ACHN (cell line): ENCODE measurements at places on chromosomes 7 and 10.

GRCh38 chr7:81583882-81584533 lies 185.8 kb downstream of the HGF start:
- DNase-seq, result no peak

- DNase-seq, result no peak
These were observed 13.2 kb upstream of the PAX2 start for GRCh38 chr10:100732241-100732596.

GRCh38 chr10:97427571-97428179 lies 1.7 kb downstream of the PGAM1 start:
- peak; percentile 77 for DNase-seq

DNA sequence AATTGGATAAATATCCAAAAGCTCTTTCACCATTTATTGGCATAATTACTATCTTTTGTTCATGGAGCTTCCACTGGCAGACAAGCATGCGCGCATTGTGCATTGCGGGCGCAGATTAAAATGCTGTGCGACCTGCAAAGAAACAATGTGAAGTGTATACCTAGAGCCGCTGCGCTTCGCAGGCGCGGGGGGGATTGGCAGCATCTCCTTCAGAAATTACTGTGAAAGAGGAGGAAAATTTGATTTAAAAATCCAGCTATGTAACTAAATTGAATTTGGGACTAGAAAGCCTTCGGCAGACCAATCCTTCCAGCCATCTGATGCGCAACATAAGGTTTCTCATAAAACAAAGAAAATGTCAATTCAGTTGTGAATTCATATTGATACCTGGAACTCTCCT lies 10.3 kb upstream of the NPM3 start:
- DNase-seq, result no peak

DNA sequence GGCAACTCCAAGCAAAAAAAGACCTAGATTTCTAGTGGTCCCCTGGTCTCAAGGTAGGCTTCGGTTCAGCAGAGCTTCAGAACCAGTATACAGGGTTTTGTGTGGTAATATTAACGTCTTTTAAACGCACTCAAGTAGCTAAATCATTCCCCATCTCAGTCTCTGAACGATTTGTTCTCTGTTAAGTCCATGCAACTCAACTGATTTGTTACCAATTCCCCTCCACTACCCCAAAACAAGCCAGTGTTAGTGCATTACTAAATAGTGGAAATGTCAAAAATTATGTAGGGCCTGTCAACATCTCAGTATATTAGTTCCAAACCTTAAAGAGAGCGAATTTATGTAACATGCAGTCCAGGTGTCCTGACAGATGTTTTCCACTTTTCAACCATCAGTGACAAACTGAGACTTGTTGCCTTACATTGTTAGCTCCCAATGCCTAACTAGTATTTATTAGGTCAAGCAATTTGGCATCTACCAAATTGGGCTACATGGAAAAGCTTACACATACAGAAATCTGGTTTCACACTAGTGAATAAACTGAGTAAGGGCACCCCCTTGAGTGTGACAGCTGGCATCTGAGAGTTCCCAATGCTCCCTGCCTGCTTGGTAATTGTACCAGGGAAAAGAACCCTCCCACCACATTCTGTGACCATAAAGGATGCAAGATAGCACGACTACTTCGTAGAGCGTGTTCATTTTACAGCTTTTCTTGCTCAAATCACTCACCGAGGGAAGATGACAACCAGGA lies 12.2 kb downstream of the HNRNPA2B1 start:
- peak; percentile 38 for DNase-seq

- no peak for DNase-seq
These were observed 150.4 kb downstream of the JCAD start for GRCh38 chr10:29908962-29909361.

GRCh38 chr10:130463876-130464364 lies 327.7 kb downstream of the GLRX3 start:
- no peak for DNase-seq

DNA sequence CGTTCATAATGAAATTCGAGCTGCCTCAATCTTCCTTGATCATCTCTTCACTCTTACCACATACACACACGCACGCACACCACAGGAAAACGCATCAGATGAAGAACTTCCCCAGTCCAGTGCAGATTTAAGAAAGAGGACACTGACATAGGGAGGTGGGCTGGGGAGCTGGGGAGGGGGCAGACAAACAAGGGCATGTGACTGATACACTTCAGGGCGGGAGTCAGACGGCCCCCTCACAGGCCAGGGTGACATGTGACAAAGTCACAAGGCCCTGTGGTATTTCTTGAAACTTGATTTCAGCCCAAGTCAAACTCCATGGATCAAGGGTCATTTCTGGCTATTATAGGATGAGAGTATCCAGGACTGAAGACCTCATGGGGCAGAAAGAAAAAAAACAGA lies 82.6 kb downstream of the KCNMA1 start:
- DNase-seq, result no peak

DNA sequence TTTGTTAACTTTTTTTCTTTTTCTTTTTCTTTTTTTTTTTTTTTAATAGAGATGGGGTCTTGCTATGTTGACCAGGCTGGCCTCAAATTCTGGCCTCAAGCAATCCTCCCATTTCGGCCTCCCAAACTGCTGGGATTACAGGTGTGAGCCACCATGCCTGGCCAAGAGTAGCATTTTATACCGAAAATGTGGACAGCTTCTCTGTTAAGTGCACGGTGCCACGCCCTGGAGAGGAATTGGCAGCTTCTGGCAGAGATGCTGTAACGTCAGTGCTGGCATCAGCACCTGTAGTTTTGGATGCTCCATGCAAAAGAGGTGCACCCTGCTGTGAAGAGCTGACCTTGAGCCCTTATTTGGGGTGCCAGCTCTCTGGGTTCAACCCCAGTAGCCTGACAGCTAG lies 18.2 kb downstream of the IL15RA start:
- DNase-seq, result no peak

GRCh38 chr10:132619927-132620326 lies 82.3 kb downstream of the INPP5A start:
- DNase-seq, result no peak

DNA sequence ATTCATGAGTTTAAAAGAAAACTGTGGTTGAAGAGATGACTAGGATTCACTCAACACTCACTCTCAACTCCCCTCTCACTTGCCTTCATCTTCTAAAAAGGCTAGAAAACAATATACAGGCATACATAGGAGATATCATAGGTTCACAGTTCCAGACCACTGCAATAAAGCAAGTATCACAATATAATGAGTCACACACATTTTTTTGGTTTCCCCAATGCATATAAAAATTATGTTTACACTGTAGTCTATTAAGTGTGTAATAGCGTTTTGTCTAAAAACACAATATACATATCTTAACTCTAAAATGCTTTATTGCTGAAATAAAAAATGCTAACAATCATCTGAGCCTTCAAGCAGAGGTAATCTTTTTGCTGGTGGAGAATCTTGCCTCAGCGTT lies 104.9 kb upstream of the PDE1C start:
- DNase-seq, result no peak

DNA sequence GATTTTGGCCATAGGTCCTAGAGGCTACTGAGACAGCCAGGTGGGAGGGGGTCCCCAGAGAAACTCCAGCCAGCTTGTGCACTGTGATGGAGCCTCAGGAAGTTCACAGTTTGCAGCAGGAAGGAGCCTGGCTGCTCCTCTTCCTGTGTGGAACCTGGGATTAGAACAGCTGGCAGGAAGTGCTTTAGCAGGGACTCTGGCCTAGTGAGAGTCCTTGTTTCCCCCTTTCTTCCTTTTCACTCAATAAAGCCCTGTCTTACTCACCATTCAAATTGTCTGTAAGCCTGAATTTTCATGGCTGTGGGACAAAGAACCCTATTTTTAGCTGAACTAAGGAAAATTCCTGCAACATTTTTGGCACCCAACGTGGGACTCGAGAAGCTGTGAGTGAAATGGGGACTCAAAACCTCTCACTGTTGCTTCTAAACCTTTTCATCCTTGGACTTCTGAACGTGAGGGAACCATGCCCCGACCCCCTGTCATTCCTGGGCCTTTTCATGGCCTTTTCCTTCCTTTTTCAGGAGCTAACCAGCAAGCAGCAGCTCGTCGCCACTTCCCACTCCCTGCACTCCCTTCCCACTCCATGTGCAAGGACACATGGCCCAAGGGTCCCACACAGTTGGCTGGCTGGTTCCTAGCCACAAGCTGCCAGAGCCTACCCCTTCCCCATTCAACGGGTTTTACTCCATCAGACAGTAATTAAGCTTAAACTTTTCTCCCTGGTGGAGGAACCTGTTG lies 32.8 kb upstream of the SORCS3 start:
- DNase-seq, result no peak

DNA sequence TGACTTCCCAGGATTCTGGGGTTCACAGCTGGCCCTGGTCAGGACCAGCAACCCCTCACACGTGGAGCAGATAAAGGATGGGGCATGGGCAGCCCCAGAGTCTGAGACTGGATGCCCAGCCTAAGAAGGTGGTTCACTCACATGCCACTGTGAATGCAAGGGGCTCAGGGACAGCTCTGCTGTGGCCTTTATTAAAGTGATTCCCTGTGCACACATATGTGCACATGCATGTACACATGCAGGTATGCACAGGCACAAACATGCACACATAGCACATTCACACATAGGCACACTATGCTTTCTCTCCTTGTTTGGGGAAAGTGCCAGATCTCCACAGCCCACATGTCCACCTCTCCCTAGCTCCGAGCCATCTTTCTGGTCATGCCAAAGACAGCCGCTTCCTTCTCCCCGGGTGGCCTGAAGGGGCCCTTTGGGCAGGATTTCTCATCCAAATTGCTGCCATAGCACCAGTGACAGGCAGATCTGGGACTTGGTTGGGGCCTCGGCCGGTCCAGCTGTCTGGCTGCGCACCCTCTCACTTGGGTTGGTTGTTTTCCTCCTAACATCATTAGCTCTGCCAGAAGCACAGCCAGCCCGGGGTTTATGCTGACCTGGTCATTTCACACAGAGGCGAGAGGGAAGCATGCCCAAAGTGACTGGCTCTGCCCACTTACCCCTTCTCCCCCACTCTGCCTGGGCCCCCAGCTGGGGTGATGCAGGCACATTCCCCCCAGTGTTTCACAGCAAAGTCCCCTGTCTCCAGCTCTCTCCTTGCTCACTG lies 1.4 kb downstream of the GCK start:
- DNase-seq, result no peak

GRCh38 chr10:89468191-89468965 lies 54.0 kb downstream of the IFIT5 start:
- no peak for DNase-seq

GRCh38 chr10:19930936-19931893 lies 115.0 kb downstream of the PLXDC2 start:
- DNase-seq, result peak; percentile 64

- no peak for DNase-seq
These were observed 258.5 kb downstream of the HDAC9 start for GRCh38 chr7:18753972-18754610.

DNA sequence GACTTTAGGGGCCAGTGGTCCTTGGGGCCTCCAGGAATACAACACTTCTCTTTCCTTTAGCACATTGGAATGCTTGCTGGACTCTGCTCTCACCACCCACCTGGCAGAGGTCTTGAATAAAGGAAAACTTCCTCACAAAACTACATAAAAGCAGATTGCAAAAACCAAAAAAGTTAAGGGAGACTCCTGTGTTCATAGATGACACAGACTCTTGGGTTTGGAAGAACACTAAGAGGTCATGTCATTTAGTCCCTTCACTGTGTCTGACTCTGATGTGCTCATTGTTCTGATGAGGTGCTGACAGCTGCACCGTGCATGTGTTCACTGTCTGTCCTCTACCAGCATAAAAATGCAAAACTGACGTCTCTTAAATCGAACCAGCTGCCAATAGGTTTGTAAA lies 11.4 kb downstream of the BLNK start:
- no peak for DNase-seq

DNA sequence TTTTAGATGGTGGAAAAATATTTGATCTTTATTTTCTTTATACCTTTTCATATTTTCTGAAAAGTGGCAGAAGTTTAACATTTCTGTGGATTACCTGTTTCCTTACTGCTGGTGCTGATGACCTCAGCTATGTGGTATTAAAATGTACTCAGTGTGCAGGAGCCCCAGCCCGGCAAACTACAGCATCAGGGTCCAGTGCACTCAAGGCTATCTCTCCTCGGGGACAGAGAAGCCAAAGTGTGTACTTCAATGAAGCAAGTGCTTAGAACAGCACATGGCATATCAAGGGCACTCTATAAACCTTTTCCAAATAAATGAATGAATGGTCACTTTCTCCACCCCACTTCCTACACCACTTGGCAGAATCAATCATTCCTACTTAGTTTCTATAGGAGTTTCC lies 111.8 kb downstream of the HIP1 start:
- no peak for DNase-seq

- DNase-seq, result no peak
These were observed 76.3 kb upstream of the CUX1 start for GRCh38 chr7:101740981-101741725.

DNA sequence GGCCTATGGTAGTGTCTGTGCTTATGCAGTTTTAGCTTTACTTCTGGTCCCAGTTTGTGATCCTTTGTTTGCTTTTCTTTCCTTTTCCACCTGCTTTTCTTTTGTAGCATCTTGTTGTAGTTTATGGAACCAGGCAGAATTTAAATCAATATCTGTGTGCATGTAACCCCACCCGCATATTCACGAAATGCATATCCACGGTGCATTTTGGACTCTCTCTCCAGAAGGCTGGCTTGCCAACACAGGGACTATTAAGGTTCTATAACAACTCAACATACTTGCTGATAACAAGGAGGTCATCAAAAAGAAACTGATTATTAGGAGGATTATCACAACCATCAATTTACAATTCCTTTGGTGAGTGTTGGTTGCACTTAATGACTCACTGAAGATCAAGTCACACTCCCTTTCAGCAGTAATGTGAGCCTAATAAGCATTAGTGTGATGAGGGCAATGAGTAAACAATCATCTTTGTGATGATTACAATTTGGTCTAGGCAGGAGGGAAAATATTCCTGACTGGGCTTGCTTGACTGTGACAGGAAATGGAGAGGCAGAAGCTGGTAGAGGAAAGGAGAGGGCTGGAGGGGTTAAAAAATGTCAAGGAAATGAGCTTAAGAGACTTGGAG lies 378.6 kb downstream of the REEP3 start:
- DNase-seq, result no peak

DNA sequence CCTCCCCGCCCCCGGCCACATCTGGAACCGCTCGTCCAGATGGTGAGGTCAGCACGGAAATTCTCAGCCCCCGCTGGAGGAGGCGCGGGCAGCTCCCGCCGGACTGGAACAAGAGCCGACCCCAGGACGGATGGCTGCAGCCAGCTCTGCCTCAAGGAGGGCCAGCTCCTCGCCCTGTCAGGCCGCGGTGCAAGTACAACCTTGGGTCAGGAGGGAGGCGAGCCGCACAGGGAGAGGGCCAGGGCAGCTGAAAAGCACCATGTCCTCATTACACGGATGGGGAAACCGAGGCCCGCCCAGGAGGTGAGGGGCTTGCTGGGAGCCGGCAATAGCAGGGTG lies 3.8 kb upstream of the GRIFIN start:
- no peak for DNase-seq

DNA sequence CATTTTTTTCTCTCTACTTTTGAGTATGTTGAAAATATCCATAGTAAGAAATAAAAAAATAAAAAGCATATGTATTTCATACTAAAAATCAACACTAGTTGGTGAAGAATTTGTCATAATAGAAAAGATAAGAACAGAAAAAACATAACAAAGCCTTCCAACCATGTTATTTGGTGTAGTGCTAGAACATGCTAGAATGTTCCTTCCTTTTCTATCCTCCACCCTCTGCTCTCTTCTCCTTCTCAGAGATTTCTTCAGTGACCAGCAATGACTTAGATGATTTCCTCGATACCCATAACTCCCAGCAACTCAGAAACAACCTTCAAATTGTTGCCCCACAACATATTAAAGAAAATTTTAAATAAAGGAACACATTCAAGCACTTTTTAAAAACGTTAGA lies 2.6 kb downstream of the ZC3HAV1 start:
- DNase-seq, result no peak

- DNase-seq, result no peak
These were observed 6.5 kb upstream of the AP5Z1 start for GRCh38 chr7:4768597-4769569.
